Stimulated activated CD8-positive, alpha-beta memory T cell treated with anti-CD3 and anti-CD28 coated beads, Interleukin-7, amount 100 ng/mL, for 24 hours (primary cell): ENCODE measurements at places on chromosomes 7 and 10.

DNA sequence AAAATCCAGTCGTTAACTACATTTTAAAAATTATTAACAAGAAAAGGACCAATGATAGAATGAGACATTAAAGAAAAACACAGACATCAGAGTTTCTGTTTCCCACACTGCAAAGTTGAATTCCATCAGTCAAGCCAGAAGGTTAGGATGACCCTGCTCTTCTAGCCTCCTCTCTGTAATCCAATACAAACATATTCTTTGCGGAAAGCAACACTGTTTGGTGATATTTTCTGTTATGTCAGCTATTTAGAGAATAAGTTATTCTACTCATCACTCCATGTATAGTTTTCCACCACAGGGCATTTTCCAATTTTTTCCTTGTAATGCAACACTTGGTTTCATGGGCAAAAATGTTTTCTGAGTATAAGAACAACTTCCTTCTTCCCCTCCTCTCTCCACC is 152.3 kb downstream of the EVX1 start:
- no peak for DNase-seq

DNA sequence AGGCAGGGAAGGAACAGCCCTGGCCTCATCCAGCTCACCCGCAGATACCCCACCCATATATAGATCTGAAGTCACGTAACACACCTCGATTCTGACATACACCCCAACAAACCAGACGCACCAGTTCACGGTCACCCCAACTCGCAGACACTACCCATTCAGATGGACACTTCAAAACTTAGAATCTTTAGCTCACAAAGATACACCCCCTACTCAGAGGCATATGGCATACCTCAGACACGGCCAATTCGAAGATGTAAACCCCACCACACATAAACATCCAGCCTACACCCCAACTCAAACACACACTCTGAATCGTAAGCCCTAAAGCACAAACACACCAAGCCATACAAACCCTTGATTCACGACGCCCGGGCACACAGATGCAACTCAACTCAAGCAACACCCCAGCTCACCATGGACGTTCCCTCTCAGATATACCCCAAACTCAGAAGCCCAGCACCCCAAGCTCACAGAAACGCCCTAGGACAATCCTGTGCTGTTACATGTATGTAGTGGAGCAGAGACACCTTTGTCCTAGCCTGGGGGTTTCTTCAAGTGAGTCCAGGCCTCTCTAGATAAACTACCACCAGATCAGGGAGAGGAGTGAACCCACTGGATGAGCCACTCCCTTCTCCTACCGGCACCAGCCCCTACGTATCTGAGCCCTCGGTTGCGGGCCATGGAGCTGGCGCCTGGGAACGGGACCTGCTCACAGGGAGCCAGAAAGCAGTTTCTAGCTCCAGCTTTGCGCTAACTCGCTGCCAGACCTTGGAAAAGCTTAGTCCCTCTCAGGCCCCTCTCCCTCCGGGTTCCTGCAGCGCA is 8.8 kb downstream of the PSD start:
- DNase-seq: no peak

- DNase-seq: no peak
These were observed 114.6 kb downstream of the CYTH3 start for GRCh38 chr7:6157685-6158423.

GRCh38 chr7:95253986-95254385 is 70.3 kb downstream of the PON1 start:
- DNase-seq: no peak

DNA sequence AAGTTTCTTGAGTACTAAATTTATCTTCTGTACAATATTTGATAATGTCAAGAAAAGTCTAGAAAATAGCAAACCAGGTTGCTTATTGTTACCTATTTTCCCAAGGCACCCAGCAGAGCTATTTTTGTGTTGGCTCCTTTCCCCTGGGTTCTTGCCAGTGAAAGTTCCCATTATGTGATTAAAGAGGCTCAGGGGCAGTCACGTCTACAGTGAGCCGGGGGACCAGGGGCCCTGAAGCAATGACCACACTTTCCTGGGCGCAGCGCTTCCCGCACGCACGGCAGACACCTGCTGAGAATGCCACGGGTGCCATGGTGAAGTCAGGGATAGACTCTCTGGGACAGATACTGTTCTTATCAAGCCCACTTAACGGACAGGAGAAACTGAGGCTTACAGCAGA is 10.4 kb upstream of the CNPY1 start:
- no peak for DNase-seq
